ENCODE measurements at places on chromosomes 1 and 21.
A peak's percentile ranks its signal among the peaks of the same experiment; 100 is the strongest.

DNA sequence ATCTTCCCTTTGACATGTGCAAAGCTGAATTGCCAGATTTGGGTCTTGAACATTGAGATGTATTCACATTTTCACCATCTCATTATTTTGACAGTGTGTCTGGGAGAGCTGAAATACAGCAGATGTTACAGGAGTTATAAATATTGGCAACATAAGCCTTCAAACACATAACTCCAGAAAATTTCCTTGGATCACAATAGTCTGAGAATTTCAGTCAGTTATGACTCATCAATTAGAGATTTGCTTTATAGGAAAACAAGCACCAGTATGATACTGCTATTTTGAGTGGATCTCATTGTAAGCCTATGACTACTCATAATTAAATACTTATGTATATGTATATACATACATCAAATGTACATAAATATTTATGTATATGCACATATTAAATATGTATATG, 1171.8 kb downstream of the AMY1C start:
- DNase-seq, result no peak

GRCh38 chr1:201914456-201915235, 25.9 kb downstream of the SHISA4 start:
- DNase-seq, result no peak

- DNase-seq, result no peak
Observed at GRCh38 chr1:212528501-212528900, 80.1 kb upstream of the ATF3 start.

GRCh38 chr1:207672522-207673130, 27.7 kb downstream of the CR1L start:
- DNase-seq, result peak; percentile 2

DNA sequence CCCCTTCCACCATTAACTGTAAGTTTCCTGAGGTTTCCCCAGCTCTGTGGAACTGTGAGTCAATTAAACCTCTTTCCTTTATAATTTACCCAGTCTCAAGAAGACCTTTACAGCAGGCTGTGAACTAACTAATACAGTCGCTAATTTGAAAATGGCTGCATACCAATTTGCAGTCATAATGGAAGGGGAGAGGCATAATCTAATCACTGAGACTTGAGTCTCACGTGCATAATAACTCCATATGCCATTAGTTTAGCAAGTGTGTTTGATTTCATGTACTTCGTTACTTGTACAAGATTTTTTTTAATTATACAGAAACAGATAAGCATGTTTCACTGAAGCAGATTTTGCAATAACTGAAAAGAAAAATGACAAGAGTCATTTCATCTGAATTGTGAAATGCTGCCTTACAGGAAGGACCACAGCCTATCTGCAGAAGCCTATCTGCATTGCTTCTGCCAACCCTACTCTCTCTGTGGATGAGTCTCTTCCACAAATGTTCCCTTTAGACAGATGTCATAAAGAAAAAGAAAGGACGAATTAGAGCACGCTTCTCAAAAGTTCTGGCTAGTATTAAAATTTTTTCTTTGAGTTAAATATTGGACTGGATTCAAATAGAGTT, 99.1 kb downstream of the PTGER3 start:
- DNase-seq, result no peak

DNA sequence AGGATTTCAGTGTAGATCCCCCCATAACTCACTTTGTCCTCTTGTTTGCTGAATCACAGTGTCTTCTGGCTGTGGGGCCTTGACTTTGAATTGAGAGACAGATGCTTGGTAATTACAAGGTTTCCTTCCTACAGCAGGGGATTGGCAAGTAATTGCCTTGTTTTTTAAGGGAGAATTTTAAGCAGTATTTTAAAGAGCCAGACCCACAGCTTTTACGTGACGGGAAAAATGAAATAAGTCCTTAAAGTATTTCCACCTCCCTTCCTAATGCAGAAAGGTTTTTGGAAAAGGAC, 41.0 kb downstream of the PGBD5 start:
- no peak for DNase-seq

DNA sequence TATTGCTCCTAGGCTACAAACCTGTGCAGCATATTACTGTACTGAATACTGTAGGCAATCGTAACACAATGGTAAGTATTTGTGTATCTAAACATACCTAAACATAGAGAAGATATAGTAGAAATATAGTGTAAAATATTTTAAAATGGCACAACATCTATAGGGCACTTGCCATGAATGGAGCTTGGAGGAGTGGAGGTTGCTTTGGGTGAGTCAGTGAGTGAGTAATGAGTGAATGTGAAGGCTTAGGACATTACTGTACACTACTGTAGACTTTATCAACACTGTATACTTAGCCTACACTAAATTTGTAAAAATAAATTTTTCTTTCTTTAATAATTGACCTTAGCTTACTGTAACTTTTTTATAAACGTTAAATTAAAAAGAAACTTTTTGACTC, 7.9 kb downstream of the LEFTY2 start:
- no peak for DNase-seq

All from naive thymus-derived CD8-positive, alpha-beta T cell (primary cell).